Caco-2 (cell line): ENCODE measurements at places on chromosomes 16 and 17.

DNA sequence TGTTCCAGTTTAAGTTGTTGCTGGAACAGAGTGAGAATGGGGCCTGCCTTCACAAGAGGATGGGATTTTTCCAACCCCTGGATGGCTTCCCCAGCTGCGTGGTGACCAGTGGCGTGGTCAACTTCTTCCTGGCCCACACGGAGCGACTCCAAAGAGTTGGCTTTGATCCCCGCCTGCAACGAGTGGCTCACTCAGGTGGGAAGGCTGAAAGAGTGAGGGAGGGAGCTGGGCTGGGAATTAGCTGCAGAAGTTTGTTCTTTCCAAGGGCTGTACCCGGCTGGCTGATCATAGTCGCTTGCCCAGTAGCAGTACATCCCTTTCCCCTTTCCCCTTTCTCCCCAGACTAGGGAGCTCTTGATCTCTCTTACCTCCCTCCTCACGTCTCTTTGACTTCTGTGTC lies 36.1 kb downstream of the B4GALNT2 start:
- DNase-seq = no peak

- no peak for DNase-seq
Observed at GRCh38 chr16:84331998-84332780, 36.1 kb upstream of the ATP2C2 start.

DNA sequence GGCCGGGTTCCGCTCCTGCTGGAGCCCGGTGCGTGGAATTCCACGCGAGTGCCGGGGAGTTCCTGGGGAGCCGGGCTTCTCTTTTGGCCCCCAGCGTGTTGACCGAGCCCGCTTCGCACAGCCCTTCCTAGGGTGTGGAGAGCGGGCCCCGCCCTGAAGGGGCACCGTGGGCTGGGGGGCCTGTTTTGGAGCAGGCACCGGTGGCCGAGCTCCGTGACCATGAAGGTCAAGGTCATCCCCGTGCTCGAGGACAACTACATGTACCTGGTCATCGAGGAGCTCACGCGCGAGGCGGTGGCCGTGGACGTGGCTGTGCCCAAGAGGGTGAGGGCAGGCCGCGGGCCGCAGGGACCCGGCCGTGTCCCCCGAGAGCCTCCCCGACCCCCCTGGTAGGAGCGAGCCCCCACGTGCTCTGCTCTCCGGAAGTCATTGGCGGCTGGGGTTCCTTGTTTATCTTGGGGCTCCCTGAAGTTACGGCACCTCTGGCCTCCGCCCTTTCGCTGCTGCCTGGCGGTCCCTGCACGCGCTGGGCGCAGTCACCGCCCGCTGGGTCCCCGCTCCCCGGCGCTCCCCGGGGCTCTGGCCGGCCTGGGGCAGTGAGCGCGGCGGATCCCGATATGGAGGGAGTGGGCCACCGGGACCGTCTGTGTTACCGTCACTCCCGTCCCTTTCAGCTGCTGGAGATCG lies 528 bp downstream of the HAGHL start:
- DNase-seq = no peak

DNA sequence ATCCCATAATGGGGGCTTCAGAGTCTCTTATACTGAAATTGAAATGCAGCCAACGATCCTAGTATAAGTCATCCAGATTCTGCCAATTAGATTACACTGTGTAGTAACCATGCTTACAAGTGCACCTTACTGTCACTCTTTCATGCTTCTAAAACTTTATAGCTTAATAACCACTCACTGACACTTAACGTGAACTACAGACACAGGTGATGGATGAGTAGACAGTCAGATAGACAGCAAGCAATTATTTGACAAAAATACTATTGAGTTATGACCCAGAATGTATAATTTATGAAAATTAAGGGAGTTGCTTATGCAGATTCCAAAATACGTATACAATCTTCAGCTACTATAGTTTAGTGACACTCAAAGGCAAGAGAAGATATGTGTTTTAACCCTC lies 6.3 kb downstream of the CDH8 start:
- no peak for DNase-seq

- DNase-seq = no peak
Observed at GRCh38 chr16:6929868-6930267, 402.8 kb upstream of the RBFOX1 start.

DNA sequence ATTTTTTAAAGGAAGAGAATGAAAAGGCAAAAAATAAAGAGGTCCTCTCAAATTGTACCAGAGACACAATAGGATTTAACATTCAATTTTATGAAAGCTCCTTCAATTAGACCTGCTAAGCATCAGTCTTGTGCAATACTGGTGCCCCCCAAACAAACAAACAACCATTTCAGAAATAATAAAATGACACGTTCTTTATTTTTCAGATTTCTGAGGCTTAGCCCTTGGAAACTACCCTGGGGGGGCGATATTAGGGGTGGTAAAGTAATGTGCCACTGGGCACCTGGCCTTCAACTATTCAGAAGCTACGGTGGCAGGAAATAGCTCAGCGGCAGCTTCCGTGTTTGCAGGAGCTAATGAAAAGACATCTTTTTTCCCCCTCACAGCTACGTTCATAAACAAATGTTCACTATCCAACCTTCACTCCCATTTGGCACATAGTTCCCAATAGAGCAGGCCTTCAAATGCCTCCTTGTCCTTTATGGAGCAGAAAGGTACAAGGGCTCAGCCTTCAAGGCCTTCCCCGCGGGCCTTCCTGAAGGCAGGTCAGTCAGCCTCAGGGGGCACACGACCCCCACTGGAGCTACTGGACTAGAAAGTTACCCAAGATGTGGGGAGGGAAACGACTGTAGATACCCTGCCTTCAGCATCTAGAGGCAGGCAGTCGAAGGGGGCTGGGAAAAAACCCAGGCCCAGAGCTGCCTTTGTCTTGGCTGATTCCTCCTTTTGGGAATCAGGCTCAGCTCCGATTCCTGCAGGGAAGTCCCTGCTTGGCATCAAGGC lies 44.1 kb downstream of the TBX4 start:
- DNase-seq = no peak

- no peak for DNase-seq
Observed at GRCh38 chr16:11073407-11073999, 129.1 kb downstream of the CLEC16A start.

DNA sequence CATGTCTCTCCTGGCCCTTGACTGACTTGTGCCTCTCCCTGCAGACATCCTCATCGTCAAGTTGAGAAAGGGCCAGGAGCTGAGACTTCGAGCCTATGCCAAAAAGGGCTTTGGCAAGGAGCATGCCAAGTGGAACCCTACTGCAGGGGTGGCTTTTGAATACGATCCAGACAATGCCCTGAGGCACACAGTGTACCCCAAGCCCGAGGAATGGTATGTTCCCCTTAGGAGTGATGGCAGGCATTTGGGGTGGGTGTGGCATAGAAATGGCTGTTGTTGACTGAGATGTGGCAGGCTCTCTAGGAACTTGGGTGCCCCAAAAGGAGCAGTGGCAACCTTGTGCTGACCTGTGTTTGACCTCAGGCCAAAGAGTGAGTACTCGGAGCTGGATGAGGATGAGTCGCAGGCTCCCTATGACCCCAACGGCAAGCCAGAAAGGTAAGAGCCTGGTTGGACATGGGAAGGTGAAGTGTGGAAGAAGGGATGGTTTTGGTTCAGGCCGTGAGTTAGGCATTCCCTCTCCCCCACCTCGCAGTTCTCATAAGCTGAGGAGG lies 7.5 kb downstream of the POLR2C start:
- DNase-seq = no peak

- DNase-seq = peak; percentile 26
Observed at GRCh38 chr16:50263060-50263909, 3.1 kb upstream of the ADCY7 start.

DNA sequence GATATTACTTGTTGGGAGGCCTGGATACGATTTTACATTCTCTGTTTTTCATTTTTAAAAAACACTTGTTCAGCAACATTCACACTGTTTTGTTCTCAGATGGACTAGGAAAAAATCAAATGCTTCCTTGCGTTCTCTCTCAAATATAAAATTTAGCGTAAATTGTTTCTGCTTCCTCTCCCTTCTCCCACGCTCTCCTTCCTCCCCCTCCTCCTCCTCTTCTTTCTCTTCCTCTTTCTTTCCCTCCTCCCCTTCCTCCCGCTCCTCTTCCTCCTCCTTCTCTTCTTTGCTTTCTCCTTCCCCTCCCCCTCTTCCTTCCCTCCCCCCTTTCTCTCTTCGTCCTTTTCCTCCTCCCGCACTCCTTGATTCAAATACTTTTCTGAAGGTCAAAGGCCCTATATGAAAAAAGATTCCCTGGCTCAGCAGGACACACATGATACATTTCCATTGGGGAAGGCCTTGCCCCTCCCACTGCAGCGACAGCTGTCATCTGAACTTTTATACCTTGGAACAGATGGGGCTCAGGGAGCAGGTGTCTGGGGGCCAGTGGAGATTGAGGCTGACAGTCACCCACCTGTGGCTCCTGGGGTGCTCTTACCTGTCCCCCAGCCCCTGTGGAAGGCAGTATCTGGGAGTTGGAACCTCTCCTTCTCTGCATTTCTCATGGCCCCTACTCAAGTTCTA lies 99.4 kb upstream of the SDK2 start:
- DNase-seq = no peak

- DNase-seq = peak; percentile 22
Observed at GRCh38 chr17:40425741-40426140, 8.0 kb upstream of the TOP2A start.

DNA sequence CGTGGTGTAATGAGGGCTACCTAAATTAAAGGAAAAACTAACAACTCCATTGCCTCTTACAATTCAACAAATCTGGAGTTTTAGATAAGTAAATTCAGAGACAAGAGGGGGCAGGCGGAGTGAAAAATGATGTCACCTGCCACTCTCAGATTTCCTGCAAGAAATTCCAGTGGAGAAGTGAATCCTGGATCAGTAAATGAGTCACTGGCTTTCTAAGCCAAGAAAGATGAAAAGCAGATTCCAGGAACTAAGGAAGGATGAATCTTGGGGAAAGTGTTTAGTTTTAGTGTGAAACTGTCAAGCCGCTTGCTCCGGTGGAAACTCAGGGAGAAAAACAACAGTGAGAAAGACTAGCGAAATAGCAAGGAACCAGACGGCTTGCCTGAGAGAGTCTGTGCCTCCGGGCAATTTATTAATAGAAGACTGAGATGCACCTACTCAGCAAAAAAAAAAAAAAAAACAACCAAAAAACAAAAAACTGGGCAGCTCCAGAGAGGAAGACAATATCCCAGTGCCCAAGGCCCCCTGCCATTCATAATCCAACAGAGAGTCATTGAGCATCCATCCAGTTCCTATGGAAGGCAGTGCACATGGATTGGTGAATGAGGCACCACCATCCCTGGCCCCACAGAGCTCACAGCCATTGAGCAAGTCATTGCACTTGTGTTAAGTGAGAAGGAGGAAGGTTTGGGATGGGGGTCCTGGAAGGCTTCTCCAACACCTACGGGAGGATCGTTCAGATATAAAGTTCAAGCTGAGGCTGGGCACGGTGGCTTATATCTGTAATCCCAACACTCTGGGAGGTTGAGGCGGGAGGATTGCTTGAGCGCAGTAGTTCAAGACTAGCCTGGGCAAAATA lies 12.1 kb upstream of the RIPOR1 start:
- DNase-seq = no peak

GRCh38 chr17:77281904-77282367 lies 141.2 kb downstream of the SEC14L1 start:
- peak; percentile 66 for DNase-seq

- DNase-seq = no peak
Observed at GRCh38 chr17:83136156-83136555, 56.7 kb downstream of the METRNL start.
